ENCODE measurements at places on chromosomes 2 and 18.

DNA sequence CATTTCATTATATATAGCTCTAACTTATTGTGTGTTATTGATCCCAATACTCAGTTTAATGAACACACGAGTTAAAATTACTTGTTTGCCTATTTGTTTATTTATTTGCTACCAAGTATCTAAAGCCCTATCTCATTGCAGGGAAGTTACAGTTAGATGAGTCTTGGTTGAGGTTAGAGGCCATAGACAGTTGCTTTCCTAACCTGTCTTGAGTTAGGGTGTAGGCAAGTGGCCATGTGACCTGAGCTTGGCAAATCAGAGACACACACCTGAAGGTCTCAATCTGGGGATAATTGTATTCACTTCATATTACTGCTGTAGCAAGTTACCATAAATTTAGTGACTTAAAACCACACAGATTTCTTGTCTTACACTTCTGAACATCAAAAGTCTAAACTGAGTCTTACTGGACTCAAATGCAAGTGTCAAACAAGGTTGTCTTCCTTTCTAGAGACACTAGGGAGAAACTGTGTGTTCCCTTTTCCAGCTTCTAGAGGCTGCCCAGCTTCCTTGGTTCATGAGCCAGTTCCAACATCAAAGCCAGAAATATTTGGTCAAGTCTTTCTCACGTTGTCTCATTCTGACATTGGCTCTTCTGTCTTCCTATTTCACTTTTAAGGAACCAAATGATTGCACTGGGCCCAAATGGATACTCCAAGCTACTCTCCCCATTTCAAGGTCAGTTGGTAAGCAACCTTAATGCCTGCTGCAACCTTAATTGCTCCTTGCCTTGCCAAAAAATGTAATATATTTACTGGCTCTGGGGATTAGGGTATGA is 39.7 kb downstream of the COL3A1 start:
- DNase-seq: no peak

GRCh38 chr18:10401930-10402329 is 52.5 kb upstream of the APCDD1 start:
- no peak for DNase-seq

- no peak for DNase-seq
Observed at GRCh38 chr2:9115229-9115628, 91.4 kb upstream of the ASAP2 start.

DNA sequence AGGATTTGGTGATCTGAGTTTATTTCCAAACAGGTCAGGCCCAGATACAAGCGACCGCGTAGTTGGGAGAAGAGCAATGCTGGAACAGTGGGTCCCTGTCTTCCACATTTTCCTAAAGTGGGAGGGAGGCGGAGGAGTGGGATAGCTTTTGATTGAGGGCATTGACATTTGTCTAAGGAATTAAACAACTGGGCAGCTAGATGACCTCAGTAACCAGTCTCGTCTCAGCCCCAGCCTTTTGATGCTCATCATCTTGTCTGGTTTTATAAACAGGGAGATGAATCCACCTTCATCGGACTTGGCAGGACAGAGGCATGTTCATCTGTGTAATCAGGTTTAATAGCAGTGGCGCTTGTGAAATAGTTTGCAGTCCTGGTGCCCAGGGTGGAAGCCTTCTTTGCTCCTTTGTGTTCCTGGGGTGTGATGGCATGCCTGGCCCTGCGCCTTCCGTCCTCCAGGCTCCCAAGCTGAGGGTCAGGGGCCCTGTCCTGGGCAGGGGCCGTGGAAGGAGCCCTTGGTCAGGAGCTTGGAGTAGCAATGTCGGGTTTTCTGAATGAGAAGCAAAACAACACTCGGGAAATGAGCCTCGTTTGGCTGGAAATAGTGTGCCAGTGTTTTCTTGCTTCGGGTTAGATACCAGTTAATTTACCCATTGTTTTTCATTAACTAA is 193.8 kb downstream of the FAM210A start:
- DNase-seq: no peak

- no peak for DNase-seq
Observed at GRCh38 chr2:181231151-181231550, 226.0 kb upstream of the ITGA4 start.

- DNase-seq: peak; percentile 84
Observed at GRCh38 chr18:58615140-58616132, 13.5 kb downstream of the ALPK2 start.

DNA sequence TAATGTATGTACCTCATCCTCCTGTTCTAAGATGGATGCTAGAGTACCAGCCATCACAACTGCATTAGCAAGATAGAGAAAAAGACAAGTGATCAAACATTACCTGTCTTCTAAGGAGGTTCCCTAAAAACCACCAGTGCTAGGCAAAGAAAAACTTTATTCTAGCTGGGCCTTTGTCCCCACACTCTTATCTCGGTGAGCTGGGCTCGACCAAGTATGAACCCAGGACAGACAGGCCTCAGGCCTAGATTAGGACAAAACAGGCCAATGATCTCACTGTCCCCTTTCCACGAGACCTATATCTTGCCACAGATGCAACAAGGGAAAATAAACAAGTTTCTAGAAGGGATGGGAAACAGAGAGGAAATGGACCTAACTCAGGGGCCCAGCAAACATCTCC is 127.6 kb upstream of the PKDCC start:
- DNase-seq: no peak

- DNase-seq: no peak
Observed at GRCh38 chr2:164126960-164127660, 391.3 kb upstream of the FIGN start.

DNA sequence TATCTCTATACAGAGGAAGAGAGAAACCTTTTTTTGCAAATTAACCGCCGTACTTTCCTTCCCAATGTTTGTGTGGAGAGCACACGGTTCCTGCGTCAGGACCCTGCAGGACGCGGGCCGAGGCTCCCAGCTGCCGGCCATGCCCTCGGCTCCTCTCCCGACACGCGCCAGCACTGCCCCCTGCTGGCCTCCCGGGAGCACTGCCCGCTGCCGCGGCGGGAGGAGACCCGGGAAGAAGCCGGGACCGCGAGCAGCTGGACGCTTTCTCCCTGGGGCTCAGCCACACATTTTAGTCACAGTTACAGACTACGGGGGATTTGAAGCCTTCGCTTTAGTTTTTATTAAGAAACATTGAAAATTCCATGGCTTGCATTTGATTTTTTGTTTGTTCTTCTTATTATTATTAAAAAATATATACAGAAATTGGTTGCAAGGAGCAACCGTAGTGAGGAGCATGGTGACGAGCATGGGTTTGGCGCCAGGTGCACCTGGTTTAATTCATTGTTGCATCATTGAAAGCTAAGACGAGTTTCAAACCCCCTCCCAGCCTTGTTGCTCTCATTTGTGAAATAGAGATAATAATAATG is 401.2 kb downstream of the GALR1 start:
- DNase-seq: peak; percentile 58

DNA sequence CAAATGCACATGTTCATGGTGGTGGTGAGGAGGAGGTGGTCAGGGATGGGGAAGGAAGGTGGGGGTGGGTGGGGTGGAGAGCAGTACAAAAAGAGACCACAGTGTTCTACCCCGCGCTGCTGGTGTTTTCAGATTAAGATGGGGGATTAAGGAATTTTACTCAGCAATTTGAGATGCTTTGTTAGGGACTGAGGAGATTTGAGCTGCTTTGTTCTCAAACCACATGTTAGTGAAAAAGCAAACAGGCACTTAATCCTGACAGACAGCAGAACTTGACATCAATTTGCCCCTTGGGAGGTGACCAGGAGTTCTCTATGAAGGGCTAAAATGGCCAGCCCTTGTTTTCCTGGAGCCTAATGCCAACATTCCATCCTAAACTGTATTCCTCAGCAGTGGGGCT is 244.5 kb downstream of the MEIS1 start:
- no peak for DNase-seq

GRCh38 chr2:203718087-203718486 is 11.6 kb downstream of the CD28 start:
- DNase-seq: peak; percentile 66

GRCh38 chr2:144490857-144491256 is 29.1 kb downstream of the ZEB2 start:
- DNase-seq: no peak

GRCh38 chr2:207926133-207926988 is 99.0 kb downstream of the PLEKHM3 start:
- DNase-seq: no peak

Data from stimulated activated CD4-positive, alpha-beta T cell treated with anti-CD3 and anti-CD28 coated beads, Interleukin-1b, Interleukin-23, amount 100 ng/mL, for 48 hours (primary cell).